ENCODE measurements at places on chromosomes 7 and 10.

DNA sequence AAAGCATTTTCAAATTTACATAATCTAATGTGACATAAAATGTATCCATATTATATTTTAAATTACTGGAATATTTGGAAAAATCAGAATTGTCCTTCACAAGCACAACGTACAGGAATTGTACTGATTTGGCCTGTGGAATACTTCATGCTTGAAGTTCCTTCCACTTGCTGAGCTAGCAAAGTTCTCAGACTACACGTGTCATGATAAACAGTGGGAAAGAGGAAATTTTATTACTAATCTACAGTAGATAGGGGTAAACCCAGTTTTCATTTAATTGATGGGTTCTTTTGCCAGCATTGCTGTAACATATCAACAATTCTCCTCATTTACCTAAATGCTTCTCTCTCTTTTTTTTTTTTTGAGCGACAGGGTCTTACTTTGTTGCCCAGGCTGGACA is 45.6 kb upstream of the FIGNL1 start:
- DNase-seq, result no peak

DNA sequence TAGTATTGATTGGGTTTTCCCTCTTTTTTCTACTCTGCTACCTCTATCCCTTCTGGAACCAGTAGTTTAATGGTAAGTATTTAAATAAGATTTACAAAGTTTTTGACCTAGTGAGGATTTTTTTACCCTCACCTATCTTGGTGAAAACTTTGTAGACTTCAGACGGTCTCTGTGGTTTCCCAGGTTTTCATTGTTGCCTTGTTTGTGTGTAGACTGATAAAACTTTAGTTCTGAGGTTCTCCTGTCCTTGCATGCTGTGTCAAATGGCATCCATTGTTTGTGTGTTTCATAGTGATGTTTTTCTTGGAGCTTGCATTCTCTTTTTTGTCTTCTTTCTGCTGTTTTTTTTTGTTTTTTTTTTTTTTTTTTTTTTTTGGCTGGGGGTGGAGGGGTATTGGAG is 22.6 kb downstream of the ZNRF2 start:
- no peak for DNase-seq

DNA sequence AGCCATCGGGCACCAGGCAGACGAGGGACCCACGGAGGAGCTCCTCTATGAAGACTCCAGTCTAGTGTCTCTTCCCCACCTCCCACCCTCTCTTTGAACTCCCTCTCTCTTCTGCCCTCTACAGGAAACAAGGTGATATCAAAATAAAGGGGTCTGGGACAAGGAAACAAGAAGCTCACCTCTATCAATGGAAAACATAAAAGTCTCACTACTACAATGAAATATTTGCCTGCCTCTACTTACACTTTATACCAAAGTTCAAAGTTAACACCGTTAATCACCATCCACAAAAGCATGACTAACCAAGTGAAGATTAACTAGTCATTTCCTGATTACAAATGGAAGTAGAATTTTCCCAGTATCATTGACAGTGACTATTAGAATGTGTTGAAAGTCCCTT is 82.2 kb downstream of the PARD3 start:
- no peak for DNase-seq

- DNase-seq, result no peak
Observed at GRCh38 chr10:71677261-71677660, 42.3 kb downstream of the C10orf105 start.

DNA sequence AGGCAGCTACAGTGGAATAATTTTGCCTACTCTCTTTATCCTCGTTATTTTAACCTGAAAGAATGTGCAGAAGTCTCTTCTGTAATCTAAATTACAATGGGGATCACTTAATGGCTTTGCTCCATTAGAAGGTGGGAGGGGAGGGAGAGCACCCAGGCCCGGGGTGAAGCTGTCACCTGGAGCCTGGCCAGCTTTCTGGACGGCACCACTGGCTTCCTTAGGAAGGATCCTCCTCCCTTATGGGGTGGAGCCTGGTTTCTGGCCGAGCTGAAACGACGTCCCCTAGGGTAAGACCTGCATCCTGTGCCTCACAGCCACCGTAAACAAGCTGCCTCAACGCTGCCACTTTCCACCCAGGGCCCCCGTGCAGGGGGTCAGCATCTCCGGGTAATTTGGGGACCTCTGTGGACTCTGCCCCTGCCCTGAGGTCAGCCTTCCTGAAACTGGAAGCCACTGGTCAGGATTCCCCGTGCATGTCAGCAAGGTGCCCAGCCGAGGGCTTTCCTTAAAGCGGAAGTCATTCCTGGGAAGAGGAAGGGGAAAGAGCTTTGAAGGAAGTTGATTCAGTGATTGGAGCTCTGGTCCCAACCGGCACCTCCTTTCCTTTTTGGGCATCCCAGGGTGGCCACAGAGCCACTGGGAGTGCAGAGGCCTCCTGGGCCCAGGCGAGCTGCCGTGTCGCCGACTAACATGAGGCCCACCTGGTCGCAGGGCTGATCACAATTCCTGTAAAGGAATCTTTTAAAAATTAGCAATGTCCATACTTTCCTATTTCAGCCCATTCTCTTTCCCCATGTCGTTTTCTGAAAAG is 569.1 kb downstream of the DNAJB6 start:
- DNase-seq, result no peak

DNA sequence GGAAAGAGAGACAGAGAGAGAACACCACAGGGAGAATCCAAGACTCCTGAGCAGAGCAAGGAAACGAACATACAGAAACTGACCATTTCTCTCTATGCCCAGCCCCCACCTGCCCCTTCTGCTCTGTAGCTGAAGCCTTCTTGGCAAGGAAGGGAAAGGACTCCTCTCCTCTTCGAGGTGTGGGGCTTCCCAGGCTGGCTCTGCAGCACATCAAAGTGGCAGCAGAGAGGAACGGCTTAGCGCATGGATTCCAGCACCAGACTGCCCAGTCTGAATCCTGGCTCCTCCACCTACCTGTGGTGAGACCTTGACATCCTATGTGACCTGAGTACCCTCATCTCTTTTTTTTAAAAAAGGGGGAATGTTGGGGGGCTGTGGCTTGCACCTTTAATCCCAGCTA is 69.4 kb downstream of the SH3PXD2A start:
- DNase-seq, result no peak

- no peak for DNase-seq
Observed at GRCh38 chr10:51910189-51910588, 210.8 kb upstream of the CSTF2T start.

DNA sequence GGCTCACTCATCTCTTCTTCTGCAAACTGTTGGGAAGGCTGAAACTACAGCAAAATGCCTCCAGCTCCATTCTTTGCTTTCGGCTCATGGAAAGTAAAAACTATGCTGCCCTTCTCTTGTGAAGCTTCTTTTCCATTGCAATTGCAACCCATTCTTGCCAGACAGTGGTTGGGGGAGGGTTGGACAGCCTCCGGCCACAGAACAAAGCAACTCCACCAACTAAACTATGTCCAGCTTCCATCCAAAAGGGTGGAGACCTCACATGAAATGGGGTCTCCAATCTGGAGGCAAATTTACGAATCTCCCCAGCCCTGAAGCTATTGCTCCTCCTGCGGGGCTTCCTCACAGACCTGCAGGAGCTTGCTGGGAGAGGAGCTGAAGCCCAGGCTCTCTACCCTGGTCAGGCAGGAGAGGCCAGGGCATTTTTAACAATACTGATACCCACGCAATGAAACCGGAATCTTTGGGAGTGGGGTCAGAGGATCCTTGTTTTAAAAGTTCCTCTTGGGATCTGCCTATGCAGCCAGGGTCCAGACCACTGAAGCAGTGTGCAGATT is 549 bp downstream of the GPNMB start:
- DNase-seq, result no peak

- DNase-seq, result peak; percentile 63
Observed at GRCh38 chr10:124539935-124540641, 78.5 kb downstream of the LHPP start.

DNA sequence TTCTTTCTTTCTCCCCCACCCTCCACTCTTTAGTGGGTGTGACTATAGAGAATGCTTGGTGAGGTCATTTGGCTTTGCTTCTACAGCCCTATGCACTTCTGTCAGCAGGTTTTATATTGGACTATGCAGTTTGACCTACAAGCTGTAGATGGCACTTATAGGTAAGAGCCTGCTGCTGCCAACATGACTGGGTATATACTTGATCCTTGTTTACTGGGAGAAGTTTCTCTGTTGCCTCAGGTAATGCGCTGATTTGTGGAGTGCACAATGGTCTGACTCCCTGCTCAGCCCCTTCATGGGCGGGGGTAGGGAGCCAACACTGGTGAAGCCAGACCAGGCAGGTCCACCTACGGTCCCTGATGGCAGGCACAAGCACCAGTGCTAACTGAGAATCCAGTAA is 33.7 kb upstream of the C7orf33 start:
- DNase-seq, result no peak
